Stimulated activated CD8-positive, alpha-beta memory T cell treated with anti-CD3 and anti-CD28 coated beads, Interleukin-15, amount 100 ng/mL, for 4 hours (primary cell): ENCODE measurements at places on chromosomes 7 and 10.

DNA sequence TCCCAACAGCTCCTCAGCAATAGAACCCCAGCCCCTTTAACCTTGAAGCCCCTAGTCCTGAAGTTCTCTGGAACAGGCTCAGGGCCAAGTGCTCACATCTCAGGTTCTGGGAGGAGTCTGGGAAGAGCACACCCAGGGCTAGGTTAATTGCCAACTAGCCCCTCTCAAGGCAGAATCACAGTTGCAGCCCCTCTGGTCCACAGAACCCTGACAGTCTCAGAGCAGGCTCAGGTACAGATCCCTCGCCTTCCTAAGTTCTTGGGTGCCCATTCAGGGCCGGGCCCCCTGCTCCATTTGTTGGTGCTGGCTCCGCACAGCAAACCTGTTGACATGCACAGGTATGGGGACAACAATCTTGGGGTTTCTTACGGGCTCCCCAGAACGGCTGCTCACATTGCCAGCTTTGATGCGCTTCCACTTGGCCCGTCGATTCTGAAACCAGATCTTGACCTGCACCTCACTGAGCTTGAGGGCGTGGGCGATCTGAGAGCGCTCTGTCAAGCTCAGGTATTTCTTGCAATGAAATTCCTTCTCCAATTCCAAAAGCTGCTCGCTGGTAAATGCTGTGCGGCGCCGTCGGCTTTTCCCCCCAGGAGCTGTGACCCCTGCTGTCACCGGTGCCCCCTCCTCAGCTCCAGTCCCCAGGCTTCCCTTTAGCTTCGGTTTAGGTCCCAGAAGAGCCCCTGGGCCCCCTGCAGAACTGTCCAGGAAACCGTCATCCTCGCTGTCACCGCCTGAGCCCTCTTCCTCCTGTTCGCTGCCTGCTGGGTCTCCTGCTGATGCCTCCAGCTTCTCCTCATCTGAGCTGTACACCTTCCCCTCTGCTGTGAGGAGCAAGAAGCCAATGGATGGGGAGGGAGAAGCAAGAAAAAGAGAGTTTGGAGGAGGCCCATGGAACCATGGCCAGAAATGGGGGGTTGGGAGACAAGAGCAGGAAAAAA, 18.9 kb downstream of the GBX1 start:
- DNase-seq, result no peak

GRCh38 chr10:98852686-98853085, 383.0 kb downstream of the HPSE2 start:
- DNase-seq, result no peak

- no peak for DNase-seq
Observed at GRCh38 chr10:126230587-126230986, 157.7 kb downstream of the ADAM12 start.

GRCh38 chr10:133444342-133445267, 9.1 kb upstream of the SCART1 start:
- DNase-seq, result no peak
